ENCODE measurements at places on chromosomes 7 and 10.

GRCh38 chr7:31705377-31705776 is 18.4 kb downstream of the PPP1R17 start:
- DNase-seq, result no peak

DNA sequence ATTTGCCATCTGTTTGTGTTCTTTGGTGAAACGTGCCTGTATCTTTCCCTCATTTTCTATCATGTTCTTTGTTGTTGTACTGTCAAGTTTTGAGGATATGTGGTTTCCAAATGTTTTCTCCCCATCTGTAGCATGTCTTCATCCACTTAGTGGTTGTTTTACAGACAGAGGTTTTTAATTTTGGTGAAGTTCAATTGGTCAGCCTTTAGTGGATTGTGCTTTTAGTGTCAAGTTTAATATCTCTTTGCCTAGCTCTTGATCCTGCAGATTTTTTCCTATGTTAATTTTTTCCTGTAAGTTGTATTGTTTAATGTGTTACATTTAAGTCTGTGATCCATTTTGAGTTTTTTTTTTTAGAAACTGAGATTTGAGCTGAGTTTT is 95.9 kb downstream of the ANKRD61 start:
- DNase-seq, result no peak

DNA sequence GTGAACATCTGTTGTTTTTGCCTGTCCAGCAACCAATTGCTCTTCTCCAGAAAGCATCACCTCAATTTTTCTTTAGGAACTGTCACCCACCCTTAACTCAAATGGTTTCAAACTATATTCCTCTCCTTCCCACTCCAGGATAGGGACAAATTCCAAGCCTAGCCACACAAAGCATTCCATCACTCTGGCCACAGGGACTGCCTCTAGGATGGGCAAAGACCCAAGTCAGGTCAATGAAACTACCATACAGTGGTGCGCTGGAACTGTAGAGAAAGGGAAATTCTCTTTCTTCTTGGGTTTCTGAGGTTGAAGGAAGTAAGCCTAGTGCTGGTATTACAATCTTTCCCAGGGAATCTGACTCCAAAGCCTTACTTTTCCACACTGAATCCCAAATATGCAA is 3.6 kb downstream of the MICU1 start:
- no peak for DNase-seq

DNA sequence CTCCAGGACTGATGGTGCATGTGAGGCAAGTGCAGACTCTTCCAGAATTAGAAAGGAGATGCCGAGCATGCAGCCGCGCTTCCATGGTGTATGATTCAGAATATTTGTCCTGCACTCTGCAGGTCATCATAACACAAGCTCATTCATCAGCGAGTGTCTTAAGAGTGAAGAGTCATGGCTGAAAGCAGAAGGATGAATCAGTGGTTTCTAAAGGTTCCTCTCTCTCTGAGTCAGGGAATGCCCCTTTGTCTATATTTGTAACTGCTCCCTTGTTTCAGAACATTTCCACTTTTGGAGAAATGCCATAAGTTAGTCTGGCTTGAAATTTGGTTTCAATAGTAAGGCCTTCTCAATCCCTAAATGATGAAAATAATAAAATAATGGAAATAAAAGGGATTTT is 52.3 kb downstream of the HECW1 start:
- DNase-seq, result no peak

DNA sequence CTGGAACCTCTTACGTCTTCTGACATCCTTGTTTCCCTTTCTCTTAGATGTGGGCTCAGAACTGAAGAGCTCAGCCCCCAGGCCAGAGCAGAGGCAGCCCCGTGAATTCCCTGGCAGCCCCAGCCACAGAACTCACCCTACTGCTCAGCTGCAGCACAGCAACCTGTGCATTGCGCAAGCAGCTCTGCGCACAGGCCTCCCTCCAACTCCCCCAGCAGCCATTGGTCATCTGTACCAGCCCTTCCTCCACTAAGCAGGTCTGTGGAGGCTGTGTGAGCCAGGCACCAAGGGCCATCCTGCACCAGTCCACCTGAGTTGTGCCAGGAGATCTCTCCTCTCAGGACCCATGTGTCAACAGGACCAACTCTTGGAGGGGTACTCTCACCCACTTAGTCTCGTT is 54.5 kb downstream of the ZNF33B start:
- no peak for DNase-seq

DNA sequence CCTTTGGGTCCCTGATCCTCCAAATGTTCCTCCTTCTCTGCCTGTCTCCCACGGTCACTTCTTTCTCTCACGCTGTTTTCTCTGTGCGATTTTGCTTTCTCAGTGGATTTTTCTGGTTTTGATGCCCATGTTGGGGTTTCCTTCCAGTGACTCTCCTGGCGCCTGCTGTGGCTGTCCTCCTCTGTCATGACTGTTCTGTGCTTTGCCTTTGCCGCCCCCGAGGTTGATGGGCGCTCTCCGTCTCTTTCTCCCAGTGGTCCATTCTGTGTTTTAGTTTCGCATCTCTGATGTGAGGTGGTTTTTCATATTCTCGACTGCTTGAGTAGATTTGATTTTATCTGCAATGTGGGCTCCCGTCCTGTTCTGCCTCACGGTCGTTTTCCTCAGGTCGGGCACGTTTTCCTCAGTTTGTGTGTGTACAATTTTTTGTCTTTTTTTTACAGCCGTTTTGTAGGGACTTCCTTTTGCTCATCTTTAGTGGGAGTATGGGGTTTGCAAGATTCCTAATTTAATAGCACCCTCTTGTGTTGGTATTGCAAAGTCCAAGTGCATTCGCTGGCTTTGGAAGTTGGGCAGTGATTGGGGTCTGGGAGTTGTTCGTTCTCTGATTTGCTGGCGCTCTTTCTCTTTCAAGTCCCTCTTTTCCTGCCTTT is 100.0 kb downstream of the INPP5A start:
- DNase-seq, result no peak

GRCh38 chr7:120360918-120361317 is 87.9 kb downstream of the KCND2 start:
- no peak for DNase-seq

- no peak for DNase-seq
Observed at GRCh38 chr7:103870664-103871063, 118.8 kb downstream of the RELN start.

GRCh38 chr10:132341017-132341416 is 9.0 kb downstream of the LRRC27 start:
- no peak for DNase-seq

- DNase-seq, result peak; percentile 23
Observed at GRCh38 chr10:62817121-62817765, 1.1 kb upstream of the EGR2 start.

DNA sequence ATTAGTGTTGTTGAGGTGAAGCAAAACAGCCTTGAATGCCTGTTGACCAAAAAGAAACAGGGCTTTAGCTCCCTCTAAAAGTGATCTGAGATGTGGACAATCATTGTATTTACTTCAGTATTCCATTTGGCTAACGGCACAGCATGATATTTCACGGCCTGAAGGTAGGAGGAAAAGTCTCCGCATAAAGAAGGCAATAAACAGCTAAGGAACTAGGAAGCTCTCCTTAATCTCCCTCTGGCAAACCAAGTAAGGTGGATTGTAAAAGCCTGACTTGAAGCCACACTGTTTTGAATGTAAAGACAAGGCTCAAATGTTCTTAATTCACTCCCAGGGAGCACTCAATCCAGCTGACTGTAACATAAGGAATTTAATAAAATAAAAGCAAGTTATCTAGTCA is 160.0 kb upstream of the ZNF804B start:
- DNase-seq, result no peak

- DNase-seq, result no peak
Observed at GRCh38 chr7:132899833-132900232, 182.1 kb downstream of the CHCHD3 start.

DNA sequence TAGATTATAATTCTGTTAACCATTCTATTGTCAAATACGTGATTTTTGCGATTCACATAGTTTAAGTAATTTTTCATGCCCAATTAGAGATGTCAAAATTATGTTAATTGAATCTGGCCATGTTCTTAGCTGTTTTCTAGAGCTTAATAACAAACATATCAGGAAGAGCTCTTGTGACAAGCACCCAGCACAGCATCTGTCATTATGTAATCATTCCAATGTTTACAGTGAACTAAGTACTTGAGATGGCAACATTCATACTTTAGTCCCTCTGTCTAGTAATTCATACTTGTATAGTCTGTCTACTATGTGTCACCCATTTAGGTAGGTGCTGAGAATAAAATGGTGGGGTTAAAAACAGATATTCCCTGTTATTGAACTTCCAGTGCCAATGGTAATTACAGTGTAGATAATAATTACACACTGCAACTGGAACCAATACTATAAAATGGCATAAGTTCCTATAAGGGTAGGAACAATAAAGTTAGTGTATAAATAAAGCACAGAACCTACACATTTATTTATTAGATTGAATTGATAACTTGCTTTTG is 55.2 kb downstream of the ZEB1 start:
- DNase-seq, result no peak

- no peak for DNase-seq
Observed at GRCh38 chr10:97255512-97256293, 36.7 kb downstream of the ARHGAP19 start.
